ENCODE measurements at places on chromosomes 1 and 21.
A peak's percentile ranks its signal among the peaks of the same experiment; 100 is the strongest.

- peak; percentile 42 for DNase-seq
Observed at GRCh38 chr1:31769720-31770390, 5.7 kb upstream of the ADGRB2 start.

GRCh38 chr1:160021376-160022074, 10.3 kb downstream of the PIGM start:
- DNase-seq, result no peak

DNA sequence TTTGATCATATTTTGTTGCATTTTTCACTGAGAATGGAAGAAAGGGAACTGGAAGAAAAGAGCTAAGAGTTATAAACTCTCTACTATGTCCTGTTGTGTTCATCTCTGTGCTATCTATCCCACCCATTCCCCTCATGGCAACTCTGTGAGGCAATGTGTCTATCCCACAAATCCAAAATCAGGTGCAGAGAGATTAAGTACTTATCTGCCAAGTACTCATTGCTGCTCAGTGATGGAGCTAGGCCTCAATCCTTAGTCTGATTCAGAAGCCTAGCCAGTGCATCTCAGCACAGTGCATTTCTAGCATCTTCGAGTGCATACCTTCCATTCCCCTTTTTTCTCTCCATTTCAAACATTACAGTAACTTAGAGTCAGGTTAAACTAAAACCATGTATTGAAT, 270.6 kb downstream of the TPR start:
- no peak for DNase-seq

GRCh38 chr1:58659516-58659915, 40.3 kb downstream of the MYSM1 start:
- DNase-seq, result no peak

DNA sequence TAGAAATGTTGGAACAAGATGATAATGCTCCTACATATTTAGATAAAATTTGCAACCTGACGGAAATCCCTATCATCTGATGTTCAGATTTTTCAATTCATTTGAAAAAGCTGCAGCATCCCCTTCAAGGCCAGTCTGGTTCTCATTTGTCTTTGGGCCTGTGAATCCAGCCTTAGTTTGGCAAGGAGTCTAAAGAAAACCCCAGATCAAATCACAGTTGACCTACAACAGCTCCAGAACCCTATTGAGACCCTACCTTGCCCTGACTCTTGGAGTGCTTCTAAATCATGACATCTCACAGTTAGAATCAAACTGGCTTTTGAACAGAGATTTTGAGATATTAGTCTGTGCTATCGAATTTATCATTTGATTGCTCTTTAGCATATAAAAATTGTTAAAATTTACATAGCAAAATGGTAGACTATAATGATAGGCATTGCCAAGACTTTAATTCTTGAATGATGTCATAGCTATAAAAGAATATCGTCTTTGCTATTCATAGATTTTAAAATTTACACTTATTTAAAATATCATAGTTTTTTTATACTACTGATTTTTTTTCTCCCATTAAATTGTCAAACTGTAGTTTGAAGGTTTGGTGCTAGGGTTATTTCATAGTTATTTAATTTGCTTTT, 2.2 kb downstream of the PPP2R5A start:
- DNase-seq, result no peak

DNA sequence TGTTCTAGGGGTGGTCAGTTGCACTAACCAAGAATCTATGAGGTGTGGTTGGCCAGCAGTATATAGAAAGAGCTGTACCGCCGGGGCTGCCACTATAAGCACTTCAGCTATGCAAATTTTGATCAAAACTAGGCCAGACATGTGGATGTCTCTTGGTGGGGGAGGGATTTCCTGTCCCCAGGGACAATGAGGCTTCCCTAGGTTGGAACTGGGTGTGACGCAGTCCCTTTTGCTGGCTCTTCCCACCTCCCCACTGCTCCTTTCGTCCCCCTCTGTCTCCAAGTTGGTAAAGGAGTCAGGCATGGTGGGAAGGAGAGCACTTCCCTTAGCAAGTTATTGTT, 13.6 kb downstream of the SDCCAG8 start:
- no peak for DNase-seq

- DNase-seq, result no peak
Observed at GRCh38 chr1:23394181-23394580, 24.5 kb upstream of the ZNF436 start.

- no peak for DNase-seq
Observed at GRCh38 chr1:26608895-26609294, 79.3 kb downstream of the RPS6KA1 start.

DNA sequence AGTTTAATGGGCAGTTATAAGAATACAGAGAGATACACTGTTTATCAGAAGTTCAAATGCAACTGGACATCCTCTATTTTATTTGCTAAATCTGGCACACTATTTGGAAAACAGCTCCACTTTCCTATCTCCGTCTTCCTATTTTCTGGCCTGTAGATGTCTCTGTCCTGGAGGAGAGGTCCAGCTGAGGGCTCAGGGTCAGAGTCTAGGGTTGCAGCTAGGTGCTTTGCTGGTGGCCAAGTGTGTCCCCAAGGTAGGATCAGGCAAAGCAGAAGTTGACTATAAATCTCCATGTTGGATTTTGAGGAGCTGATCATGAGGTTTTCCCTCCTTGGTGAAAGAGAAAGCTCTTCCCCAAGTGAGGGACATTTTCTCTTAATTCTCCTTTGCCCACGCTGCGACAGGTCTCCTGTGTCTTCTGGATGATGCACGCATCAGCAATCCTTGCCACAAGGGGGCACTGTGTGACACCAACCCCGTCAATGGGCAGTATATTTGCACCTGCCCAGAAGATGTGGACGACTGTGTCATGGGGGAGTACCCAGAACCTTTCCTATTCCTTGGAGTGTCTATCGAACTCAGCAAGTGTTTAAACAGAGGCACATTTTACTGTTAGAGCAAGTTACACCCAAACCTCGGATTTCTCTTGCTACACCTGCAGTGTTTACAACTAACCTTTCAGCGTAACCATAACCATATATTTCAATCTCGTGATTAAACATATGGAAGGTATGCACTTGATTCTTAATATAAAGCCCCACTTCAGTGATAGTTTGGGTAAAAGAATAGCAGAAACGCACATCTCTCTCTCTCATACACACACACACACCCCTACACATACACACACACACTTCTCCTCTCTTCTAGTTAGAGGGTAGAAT, 10.2 kb downstream of the ADAM30 start:
- no peak for DNase-seq

GRCh38 chr21:31479222-31479621, 135.2 kb upstream of the TIAM1 start:
- DNase-seq, result no peak

GRCh38 chr1:203362720-203363025, 11.8 kb upstream of the FMOD start:
- DNase-seq, result peak; percentile 87

- no peak for DNase-seq
Observed at GRCh38 chr1:118783095-118783758, 204.9 kb downstream of the TBX15 start.

DNA sequence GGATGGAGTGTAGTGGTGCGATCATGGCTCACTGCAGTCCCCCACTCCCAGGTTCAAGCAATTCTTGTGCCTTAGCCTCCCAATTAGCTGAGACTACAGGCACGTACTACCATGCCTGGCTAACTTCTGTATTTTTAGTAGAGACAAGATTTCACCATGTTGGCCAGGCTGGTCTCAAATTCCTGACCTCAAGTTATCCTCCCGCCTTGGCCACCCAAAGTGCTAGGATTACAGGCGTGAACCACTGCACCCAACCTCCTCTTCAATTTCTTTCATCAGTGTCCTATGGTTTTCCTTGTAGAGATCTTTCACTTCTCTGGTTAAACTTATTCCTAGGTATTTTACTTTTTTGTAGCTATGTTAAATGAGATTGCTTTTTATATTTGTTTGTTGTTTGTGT, 10.7 kb upstream of the MAST2 start:
- DNase-seq, result no peak
